ENCODE measurements at places on chromosomes 1 and 21. TPM values are rescaled to one million over a fixed set of nuclear protein-coding genes. Genes with fewer than 3 reads are reported as not detected.

DNA sequence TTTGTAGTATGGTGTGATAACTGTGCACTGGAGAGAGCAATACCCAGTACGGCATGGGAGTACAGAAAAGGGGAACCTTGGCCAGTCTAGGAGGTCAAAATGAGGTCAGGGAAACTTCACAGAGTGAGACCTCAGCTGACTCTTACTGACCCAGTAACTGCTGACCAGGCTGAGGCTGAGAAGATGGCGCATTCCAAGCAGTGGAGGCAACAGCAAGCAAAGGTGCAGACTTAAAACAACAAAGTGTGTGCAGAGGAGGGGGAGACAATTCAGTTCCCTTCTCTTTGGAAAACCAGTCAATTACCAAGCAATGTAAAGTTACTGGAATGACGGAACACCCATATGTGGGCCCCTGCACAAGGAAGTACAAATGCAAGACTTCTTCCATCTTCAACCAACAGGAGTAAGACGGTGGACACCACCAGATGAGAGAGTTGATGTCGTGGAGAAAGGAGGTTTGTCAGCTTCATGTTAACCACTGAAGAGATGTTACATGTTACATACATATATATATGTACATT lies 54.6 kb upstream of the PRDX6 start:
- no peak for DNase-seq

DNA sequence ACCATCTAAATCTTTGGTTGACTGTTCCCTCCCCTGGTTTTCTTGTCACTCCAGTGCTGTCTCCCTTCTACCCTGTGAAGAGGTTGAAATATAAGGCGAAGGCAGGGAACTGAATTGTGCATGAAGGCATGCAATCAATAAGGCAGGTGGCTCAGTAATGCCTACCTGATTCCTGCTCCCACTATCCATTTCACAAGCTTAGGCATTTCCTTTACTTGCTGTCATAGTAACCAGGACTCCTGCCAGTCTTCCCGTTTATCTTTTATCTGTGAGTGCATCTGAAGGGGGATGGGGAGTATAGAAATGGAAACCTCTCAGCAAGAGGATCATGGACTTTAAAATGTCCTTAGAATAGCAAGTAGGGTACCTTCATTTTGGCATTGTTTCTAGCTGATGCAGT lies 40.5 kb downstream of the MRPS6 start:
- DNase-seq: no peak

SPRR2F gene
- not detected for total RNA-seq

DNA sequence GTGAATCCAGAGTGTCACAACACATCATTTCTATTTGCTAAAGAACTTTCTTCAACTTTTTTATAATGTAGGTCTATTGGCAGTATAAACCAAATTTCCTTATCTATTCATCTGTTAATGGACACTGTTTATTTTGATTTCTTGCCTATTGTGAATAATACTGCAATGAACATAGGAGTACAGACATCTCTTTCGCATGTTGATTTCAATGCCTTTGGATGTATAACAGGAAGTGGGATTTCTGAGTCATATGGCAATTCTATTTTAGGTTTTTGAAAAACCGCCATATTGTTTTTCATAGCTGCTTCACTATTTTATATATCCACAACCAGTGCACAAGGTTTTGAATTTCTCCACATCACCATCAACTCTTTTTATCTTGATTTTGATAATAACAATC lies 198.7 kb downstream of the KCNT2 start:
- no peak for DNase-seq

GRCh38 chr1:15326691-15327588 lies 79.9 kb downstream of the FHAD1 start:
- DNase-seq: no peak

CLIC6 gene
- 3.8 TPM for total RNA-seq

DNA sequence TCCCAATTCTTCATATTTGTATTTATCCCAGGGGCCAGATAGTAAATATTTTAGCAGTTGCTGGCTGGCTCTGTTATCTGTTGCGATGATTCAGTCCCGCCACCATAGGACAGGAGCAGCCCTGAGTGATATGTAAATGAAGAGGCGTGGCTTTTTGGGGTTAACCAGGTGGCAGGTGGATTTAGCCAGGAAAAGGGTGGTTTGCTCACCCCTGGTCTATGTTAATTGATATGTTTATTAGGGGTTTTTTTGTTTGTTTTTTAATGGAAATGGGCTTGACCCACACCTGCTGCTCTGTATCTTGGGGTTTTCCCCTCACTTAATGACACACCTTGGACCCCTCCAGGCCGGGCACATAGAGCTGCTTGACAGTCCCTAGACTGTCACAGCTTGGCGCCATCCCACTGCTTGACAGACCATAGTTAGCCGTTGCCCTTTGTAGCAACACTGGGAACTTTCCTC lies 62.8 kb downstream of the PIK3CD start:
- peak; percentile 74 for DNase-seq

IL24 gene
- total RNA-seq: not detected

- DNase-seq: no peak
These were observed 56.2 kb upstream of the ADAM30 start for GRCh38 chr1:119952496-119952895.

GRCh38 chr1:60847855-60848582 lies 234.3 kb upstream of the NFIA start:
- no peak for DNase-seq

BTBD8 gene
- total RNA-seq: 3.7 TPM

DNA sequence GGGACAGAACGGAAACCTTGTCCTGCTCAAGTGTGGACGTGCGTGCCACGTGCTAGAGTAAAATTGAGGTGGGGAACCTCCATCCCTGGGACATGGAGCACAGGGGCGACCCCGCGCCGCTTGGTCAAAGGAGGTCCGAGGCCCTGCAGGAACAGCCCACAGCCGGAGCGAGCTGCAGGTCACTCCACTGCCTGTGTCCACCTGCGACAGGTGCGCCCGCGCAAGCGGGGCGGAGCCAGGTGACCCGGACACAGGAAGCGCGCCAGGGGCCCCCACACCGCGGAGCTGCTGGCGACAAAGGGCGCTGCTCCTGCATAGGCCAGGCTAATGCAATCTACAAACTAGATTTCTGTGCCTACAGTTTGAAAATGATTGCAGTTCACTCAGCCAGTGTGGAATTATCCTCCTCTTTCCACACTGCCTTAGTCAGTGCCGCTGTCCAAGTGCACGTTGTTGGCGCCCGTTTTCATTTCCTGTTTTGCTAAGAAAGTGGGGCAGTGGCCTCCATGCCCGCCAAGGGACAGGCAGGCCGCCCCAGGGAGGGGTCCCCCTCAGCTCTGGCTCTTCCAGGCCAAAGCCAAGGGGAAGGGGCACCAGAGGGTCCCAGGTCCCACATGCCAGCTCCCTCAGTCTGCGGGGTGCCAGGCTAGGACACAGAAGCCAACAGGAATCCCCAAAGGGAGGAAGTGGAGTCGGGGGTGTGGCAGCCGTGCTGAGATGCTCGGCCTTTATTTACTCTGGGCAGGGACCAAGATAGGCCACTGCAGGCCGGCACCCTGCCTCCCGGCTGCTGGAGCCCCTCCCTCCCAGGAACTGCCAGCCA lies 4.3 kb upstream of the NADK start:
- peak; percentile 55 for DNase-seq

DNA sequence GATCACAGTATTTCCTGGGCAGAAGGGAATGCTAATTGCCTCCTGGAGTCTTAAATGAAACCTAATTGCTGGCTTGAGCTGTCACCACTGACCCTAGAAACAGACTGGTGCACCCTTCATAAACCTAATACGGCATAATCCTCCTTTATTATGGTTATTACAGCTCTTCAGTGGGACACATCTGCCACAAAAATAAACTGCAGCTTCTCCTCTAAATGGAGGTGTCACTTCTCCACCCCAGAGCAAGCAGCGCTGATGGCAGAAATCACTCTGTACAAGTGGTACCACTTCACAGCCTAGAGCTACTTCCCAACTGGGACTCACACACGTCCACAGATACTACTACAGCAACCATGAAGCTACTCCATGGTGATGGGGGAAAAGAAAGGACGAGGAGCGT lies 11.1 kb downstream of the PTPN14 start:
- no peak for DNase-seq

- DNase-seq: no peak
These were observed 24.0 kb upstream of the ADARB1 start for GRCh38 chr21:45050345-45050796.

GRCh38 chr1:57605933-57606332 lies 182.1 kb upstream of the DAB1 start:
- DNase-seq: no peak

DNA sequence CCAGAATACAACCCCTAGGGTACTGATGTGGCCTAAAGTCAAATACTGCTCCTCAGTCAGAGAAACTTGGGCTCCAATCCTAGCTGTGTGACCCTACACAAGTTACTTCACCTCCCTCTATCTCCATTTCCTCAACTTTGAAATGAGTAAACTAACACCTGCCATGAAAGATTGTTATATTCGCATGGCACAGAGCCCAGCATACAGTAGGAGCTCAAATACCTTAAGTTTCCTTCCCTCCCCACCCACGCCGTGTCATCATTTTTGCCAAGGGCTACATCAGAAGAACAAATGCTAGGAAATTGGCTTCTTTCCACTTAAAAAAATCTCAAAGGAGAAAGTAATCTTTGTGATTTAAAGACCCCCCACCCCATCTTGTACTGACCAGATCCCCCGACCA lies 22.2 kb upstream of the ZNF362 start:
- DNase-seq: no peak

DNA sequence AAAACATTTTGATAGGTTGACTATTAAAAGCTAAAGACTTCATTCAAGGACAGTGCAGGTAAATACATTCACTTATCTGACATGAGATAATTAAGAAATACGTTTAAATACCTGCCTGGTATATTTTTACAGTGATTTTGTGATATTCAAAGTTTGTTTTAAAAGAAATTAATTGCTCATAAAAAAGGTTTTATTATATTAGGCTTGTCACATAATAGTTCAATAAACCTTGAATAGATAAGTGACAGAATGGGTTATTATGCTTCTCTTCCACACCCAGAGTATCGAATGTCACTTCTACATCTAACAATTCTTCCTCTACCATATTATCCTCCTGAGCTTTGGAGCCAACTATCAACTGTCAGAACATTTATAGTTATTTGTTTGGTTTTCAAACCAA lies 60.0 kb downstream of the LTN1 start:
- no peak for DNase-seq

S100A8 gene
- total RNA-seq: 1.4 TPM

DNA sequence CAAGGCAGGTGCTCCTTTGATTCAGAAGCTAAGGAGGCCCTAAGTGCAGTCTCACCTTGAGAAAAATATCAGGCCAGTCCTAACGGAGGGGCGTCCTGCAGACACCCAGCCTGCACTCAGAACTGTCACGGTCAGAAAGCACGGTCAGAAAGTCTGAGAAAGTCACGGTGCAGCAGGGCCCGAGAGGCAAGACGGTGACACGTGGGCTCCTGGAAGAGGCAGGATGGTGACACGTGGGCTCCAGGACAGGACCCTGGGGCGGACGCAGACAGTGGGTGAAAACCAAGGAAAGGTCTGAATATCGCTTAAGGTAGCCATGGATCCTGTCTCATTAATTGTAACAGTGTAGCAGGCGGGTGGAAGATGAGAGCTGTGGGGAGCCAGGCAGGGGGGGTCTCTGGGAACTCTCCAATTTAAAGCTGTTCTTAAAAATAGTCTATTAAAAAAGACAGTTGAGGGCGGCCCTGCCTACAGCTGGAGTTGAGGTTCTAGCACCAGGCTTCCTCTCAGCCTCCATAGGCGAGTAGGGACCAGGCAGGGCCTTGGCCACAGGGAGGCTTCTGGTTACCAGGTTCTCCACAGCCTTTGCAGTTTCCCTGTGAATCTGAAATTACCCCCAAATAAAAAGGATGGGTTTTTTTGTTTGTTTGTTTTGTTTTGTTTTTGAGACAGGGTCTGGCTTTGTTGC lies 65.2 kb downstream of the FAAP20 start:
- DNase-seq: no peak

- no peak for DNase-seq
These were observed 355.0 kb upstream of the ESRRG start for GRCh38 chr1:217078078-217078690.

DNA sequence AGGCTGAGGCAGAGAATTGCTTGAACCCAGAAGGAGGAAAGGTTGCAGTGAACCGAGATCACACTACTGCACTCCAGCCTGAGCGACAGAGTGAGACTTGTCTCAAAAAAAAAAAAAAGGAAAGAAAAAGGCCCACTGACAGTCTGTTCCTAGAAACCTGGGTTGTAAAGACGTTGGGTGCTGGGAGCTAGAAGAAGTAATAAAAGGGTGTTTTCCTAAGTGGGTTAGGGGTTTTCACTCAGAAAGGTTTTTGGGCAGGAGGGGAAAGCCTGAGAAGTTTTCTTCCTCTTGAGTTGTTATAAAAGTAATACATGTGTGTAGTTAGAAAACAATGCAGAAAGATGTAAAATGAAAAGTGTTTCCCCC lies 25.4 kb downstream of the CELA3A start:
- DNase-seq: no peak

- DNase-seq: no peak
These were observed 1.7 kb downstream of the IKBKE start for GRCh38 chr1:206472024-206472423.

LCE2C gene
- total RNA-seq: not detected

DNA sequence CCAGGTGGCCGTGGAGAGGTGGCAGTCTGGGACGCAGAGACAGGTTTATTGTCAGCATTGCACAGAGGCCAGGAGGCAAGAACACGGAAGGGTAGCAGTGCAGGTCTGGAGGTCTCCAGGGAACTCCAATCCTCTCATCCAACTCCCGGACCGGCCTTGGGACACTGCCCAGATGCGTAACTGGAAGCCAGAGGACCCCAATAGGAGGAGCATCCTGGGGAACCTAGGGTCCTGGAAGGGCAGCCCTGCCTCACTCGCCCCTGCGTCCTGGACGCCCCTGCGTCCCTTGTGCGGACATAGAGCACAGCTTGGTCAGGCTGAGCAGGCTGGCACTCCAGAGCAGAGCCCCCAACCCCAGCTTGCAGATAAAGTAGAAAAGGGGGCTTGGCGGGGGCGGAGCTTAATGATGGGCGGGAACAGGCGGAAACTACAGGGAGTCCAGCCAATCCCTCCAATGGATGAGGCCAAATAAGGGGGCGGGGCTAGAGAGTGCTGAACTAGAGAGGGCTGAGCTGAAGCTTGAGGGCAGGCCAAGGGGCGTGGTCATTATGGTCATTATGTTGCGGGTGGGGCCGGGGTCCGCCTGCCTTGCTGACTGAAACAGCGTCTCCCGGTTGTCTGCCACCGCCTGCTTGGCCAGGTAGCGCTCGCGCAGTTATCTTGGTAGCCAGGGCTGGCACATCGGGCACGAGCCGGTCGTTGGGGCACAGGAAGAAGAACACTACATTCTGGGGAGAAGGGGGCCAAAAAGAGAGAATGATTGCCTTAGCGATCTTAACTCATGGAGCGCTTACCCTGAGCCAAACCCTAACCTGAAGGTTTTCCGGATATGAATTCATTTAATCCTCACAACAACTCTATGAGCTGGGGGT lies 3.7 kb upstream of the ARHGEF19 start:
- DNase-seq: peak; percentile 100

GRCh38 chr1:213779228-213779627 lies 208.5 kb upstream of the PROX1 start:
- DNase-seq: no peak

DNA sequence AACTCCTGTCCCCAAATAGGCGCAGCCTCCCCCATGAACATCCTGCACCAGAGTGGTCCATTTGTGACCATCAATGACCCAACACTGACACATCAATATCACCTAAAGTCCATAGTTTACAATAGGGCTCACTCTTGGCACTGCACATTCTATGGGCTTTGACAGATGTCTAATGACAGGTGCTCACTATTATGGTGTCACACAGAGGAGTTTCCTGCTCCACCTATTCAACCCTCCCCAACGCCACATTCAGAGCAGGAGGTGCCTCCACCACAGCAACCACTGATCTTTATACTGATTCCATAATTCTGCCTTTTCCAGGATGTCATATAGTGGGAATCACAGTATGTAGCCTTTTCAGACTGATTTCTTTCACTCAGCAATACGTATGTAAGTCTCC lies 24.2 kb downstream of the GNG4 start:
- no peak for DNase-seq

ST6GALNAC3 gene
- 11.9 TPM for total RNA-seq

WNT3A gene
- total RNA-seq: 0.16 TPM
